SHP77 (cell line): ENCODE measurements at places on chromosomes 3 and 15.

- no peak for DNase-seq
Measured at GRCh38 chr3:152728231-152728980, 106.5 kb upstream of the P2RY1 start.

- no peak for DNase-seq
Measured at GRCh38 chr3:13134166-13134878, 61.1 kb upstream of the IQSEC1 start.

GRCh38 chr15:86317384-86317740, 237.7 kb downstream of the AGBL1 start:
- no peak for DNase-seq

DNA sequence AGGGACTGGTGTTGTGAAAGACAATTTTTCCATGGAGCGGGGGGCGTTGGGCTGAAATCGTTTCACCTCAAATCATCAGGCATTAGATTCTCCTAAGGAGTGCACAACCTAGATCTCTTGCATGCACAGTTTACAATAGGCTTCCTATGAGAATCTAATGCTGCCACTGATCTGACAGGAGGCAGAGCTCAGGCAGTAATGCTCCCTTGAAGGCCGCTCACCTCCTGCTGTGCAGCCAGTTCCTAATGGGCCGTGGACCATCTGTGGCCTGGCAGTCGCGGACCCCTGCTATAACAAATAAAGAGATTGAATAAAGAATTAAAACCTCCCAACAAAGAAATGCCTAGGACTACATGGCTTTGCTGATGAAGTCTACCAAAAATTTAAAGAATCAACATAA, 25.3 kb upstream of the ANKRD28 start:
- no peak for DNase-seq

GRCh38 chr15:44769521-44769920, 33.2 kb downstream of the TRIM69 start:
- no peak for DNase-seq

DNA sequence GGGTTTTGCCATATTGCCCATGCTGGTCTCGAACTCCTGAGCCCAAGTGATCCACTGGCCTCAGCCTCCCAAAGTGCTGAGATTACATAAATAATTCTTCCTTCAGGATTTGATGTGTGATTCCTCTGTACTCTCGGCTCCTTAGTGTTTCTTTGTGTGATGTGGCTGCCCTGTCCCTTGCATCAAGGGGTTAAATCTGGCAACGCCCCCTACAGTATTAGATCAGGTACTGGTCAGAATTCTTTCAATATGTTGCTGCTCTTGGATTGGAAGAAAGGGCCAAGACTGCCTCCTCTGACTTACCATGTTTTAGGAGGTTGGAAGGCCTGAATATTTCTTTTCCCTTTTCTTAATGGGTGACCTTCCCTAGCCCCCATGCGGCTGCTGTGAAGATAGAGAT, 390.6 kb upstream of the WNT5A start:
- DNase-seq, result no peak

- no peak for DNase-seq
Measured at GRCh38 chr3:34218706-34219385, 420.4 kb downstream of the PDCD6IP start.

GRCh38 chr3:106261915-106262683, 393.3 kb upstream of the CBLB start:
- no peak for DNase-seq

DNA sequence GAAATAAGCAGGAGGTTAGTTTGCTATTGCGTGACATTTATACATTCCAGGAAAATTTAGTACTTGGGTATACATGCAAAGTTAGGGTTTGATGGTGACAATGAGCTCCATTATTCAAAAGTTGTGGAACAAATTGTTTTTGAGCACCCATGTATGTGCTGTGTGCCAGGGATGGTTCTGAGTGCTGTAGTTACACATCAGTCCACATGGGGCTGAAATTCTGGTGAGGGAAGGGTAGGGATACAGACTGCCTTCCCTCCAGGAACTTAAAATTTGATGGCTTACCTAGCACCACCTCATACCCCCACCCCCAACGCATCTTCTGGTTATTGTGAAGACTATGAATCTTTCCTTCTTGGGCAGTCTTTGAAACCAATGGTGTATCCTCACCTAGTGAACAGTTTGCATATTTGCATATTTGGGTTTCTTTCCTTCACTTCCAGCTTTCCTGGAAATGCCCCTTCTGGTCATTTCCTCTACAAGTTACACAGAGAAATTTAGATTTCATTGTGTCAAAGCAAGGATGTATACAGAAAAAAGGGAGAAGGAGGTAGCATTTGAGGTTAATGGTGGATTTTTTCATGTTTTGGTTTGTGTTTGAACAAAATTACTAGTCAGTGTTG, 222.0 kb upstream of the IL12A start:
- DNase-seq, result peak; percentile 34

DNA sequence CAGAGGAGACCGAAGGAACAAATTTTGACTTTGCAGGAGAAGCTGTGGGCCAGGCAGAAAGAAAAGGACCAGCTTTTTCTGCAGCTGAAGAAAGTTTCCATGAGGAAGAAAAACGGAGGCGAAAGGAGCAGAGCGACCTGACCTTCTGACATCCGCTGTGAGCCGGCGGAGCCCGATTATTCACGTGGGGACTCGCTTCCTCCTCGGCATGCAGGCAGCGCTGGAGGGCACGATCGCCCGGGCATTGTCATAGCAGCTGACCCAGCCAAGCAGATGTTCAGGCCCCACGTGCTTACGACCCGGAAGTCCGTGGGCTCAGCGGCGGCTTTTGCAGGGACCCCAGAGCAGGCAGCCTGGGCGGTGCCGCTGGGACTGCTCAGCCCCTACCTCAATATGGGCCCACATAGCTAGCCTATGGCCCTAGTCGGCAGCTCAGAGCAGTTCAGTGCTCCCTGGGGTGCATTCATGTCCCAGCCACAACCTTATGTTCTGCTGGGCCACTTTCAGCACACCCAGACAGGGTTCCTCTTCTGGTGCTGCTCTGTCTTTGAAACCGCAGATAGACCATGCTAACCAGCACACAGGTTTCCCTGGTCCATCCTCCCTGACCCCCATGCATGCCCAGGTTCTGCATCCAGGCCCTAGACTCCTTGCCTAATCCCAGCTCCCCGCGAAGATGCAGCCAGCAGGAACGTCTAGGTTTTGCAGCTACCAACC, 10.5 kb upstream of the EIF4A2 start:
- DNase-seq, result no peak

- DNase-seq, result peak; percentile 10
Measured at GRCh38 chr15:52678468-52679231, 538 bp downstream of the ATOSA start.

DNA sequence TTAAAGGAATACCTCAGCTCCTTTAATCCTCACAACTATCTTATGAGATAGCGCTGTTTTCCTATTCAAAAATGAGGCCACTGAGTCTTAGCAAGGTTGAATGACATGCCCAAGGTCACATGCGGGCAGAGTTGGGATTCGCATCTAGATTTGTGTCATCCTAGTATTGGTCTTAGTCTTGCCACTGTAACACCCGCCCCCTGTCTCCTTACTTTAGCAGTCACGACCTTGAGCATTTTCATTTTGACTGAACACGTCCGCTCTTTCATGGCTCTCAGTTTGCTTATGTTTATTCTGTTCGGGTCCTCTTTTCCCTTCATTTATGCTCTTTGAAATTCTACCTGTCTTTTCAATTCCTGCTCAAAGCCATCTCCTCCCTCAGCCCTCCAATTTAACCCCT, 112.5 kb upstream of the CADPS start:
- DNase-seq, result no peak

DNA sequence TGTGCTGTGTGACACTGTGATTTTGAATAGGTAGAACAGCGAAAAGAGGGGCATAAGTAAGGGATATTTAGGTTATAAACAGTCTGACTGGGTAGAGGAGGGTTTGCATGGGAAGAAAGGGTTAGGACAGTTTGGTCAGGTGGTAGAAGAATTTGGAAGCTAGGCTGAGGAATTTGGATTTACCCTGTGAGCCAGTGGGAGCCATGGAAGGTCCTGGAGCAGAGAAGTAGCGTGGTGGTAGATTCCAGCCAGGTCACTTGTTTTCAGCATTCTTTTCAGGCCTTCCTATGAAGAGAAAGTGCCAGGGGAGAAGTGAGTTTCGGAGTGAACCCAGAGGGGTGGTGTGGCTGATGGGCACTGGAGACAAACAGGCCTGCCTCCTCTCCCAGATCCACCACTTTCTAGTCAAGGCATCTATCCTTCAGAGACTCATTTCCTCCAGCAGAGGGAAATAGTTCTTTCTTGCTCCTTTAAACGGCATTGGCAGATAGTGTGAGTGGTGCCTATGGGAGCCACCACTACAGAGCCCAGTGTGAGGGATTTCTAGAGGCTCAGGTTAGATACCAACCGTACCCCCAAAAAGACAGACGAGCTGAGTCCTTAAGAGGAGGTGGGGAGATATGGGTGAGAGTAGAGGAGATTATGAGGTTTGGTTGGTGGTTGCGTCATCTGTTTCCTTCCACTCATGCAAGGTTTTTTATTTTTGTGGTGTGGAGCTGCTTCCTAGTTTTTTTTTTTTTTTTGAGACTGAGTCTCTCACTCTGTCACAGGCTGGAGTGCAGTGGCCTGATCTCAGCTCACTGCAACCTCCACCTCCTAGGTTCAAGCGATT, 21.2 kb downstream of the PXK start:
- no peak for DNase-seq

GRCh38 chr3:107870943-107871638, 219.7 kb downstream of the CD47 start:
- DNase-seq, result no peak

GRCh38 chr3:73561494-73561893, 63.2 kb downstream of the PDZRN3 start:
- DNase-seq, result no peak

DNA sequence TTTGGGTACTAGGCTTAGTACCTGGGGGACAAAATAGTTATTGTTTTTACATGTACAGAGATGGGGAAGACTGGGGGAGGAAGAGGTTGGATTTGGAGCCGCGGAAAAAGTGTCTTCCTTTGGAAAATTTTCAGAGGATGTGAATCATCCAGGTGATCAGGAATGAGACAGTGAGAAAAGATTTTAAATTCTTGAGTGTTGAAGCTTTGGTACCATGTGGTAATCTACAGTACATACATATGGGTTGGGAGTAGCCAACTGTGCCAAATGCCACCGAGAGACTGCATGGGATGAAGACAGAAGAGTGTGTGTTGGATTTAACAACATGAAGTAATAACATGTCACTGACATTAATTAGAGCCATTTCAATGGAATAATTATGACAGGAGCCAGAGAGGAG, 1238.2 kb downstream of the ROBO1 start:
- DNase-seq, result no peak

- DNase-seq, result no peak
Measured at GRCh38 chr3:171584100-171584499, 123.9 kb upstream of the TNIK start.

GRCh38 chr15:71397377-71397776, 282.1 kb downstream of the THSD4 start:
- DNase-seq, result no peak

GRCh38 chr15:77225088-77225487, 154.2 kb upstream of the TSPAN3 start:
- DNase-seq, result no peak

- peak; percentile 52 for DNase-seq
Measured at GRCh38 chr3:53938645-53939044, 47.0 kb upstream of the SELENOK start.

DNA sequence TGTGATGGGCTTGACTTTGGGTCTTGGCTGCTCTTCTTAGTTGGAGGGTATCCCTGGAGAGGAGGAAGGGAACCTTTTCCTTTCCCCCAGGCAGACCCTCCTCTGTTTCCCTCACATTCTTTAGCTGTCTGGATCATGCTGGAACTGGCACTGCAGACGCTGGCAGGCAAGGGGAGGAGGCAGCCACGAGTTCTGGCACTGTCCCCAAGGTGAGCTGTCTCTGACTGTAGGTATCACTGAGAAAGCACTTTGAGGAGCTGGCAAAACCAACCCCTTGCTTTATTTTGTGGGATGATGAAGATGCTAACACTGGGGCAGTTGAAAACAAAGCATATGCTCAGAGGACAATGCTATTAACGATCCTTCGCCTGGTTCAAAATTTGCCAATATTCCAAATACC, 175.0 kb downstream of the SOX2 start:
- no peak for DNase-seq

DNA sequence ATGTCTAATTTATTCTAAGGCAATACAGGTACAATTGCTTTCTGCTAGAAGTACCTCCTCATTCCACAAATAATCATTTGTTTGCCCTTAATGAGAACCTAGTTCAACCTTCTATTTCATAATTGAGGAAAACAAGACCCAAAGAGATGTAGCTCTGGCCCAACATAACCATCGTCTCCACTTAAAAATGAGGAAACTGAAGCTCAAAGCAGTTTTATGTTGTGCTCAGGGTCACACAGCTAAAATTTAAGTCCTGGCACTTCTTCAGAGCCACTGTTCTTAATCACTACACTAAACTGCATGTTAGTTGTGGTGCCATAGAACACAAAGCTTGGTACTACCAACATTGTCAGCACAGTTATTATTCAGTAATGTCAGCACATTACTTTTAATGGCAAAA, 108.0 kb downstream of the SERPINI1 start:
- DNase-seq, result no peak

GRCh38 chr15:101129851-101130380, 121.9 kb downstream of the CHSY1 start:
- DNase-seq, result no peak

GRCh38 chr15:51737522-51738305, at the start of gene LYSMD2:
LYSMD2 (minus strand) TSS chr15:51737655; CDS start chr15:51737622, 33 bp downstream.
- DNase-seq, result peak; percentile 35

DNA sequence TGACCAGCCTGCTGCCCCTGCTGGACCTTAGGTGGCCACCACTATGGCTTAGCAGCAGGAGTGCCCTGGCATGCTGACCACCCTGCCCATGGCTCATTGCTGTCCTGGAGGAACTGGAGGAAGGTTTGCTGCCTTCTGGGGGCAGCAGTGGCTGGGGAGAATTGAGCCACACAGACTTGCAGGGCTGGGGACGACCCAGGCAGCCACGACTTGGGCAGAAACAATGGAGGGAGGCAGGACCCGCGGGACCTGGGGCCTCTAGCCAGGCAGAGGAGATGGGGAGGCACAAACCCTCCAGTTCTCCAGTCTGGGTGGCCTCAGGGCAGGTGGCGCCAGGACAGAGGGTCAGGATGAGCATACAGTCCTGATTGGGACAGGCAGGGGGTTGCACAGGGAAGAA, 32.8 kb downstream of the ADAMTS7 start:
- DNase-seq, result no peak

- no peak for DNase-seq
Measured at GRCh38 chr3:29525254-29525881, 244.5 kb downstream of the RBMS3 start.

DNA sequence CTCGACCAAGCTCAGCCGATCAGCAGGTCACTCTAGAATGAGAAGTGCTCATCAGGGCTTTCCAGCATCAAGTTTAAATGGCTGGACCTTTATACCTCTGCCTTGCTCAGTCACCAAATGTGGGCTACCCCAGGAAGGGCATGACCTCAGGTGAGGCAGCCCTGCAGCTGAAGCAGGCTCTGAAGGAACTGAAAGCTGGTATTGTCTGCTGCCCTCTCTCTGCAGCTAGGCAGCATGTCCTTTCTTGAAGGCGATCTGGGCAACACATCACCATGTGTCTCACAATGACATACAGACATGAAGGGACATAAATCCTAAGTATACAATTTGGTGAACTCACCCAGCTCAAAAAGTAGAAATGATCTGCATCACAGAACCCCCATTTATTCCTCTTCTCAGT, 38.7 kb upstream of the ARID3B start:
- DNase-seq, result no peak
